Activated naive CD8-positive, alpha-beta T cell treated with anti-CD3 and anti-CD28 coated beads for 36 hours (primary cell): ENCODE measurements at places on chromosomes 6 and 20. TPM values are rescaled to one million over a fixed set of nuclear protein-coding genes. Genes with fewer than 3 reads are reported as not detected.

DNA sequence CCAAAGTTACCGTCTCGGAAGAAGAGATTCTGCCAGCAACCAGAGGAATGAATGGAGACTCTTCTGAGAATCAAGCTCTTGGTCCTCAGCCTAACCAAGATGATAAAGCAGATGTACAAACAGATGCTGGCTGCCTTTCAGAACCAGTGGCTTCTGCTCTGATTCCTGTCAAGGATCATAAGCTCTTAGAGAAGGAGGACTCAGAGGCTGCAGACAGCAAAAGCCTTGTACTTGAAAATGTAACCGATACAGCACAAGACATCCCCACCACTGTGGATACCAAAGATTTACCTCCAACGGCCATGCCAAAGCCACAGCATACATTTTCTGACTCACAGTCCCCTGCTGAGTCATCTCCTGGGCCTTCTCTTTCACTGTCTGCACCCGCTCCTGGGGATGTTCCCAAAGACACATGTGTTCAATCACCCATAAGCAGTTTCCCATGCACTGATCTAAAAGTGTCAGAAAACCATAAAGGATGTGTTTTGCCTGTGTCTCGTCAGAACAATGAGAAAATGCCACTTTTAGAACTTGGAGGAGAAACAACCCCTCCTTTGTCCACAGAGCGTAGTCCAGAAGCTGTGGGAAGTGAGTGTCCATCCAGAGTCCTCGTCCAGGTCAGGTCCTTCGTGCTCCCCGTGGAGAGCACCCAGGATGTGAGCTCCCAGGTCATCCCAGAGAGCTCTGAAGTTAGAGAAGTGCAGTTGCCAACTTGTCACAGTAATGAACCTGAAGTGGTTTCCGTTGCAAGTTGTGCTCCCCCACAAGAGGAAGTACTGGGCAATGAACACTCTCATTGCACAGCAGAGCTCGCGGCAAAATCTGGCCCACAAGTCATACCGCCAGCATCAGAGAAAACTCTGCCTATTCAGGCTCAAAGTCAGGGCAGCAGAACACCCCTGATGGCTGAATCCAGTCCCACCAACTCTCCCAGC, 109.6 kb downstream of the RTN4IP1 start:
- H3K4me1 ChIP-seq: peaks cover 72% of the 10 kb centered on the region
- no peaks in the 10 kb centered on the region for H3K27me3 ChIP-seq
- peaks cover 33% of the 10 kb centered on the region for H3K36me3 ChIP-seq
- peak overlapping the region; percentile 97 for H3K27ac ChIP-seq
- DNase-seq: peak; percentile 81

DNA sequence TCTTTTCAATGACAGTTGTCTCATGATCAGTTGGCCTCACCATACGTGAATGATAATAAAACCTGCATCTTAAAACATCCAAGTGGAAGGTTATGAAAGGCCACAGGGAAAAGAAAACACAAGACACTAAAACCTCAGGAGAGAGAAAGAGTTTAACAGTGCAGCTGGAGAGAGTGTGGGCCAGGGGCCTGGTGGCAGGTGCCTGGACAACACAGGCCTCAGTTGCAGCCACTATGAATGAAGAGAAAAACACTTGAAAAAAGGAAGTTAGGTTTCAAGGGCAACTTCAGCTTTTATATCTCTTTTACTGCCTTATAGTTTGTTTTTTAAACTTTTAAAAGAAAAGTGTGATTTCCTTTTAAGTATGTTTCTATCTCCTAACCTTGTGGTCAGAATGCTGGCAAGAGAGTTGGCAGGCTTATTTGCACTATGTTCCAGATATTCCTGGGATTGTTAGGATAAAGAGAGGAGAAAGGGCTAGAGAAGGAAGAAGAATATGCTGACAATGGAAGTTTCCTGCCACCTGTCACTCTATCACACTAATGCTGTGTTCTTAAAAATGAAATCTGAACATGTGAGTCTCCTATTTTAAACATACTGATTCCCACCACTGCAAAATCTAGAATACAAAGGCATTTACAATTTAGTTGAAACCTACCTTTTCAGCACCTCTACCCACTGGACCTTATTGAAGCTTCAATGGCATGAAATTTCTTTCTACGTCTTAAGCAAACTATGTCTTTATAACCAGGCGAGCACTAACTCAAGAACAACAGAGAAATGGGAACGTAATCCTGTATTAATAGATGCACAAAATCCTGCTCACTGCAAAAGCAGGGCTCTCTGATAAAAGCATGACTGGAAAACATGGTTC, 222.4 kb downstream of the CD83 start:
- no peak for DNase-seq
- H3K36me3 ChIP-seq: no peaks in the 10 kb centered on the region
- H3K27ac ChIP-seq: no peak overlapping the region
- no peaks in the 10 kb centered on the region for H3K27me3 ChIP-seq
- no peaks in the 10 kb centered on the region for H3K4me1 ChIP-seq

DNA sequence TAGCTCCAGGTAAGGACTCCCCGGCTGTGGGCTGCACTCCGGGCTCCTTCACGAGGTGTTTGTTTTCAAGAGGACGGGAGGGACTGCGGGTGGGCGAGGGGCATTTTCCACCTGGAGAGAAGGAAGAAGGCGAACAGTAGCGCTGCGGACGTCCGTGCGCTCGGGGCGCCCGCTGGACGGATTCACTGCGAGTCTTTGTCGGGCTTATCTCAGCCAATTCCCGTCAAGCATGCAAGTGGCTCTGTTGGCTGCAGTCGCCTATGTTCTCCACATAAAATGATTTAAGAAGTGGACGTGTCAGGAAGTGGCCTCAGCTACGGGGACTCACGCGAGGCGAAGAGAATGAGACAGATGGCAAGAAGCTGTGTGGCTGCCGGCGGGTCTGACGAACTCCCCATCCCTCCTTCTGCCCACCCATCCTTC, 332 bp downstream of the GRIK2 start:
- no peak overlapping the region for H3K4me3 ChIP-seq
- no peak for DNase-seq
- H3K27me3 ChIP-seq: peaks cover 58% of the 10 kb centered on the region
- no peaks in the 10 kb centered on the region for H3K36me3 ChIP-seq
- no peaks in the 10 kb centered on the region for H3K4me1 ChIP-seq
- H3K27ac ChIP-seq: no peak overlapping the region

GRCh38 chr6:53794720-53795339, at the start of gene LRRC1:
LRRC1 (plus strand) TSS chr6:53795005; CDS start chr6:53795257, 252 bp downstream.
- no peaks in the 10 kb centered on the region for H3K36me3 ChIP-seq
- peak within 1 kb of the TSS; percentile 96 for H3K4me3 ChIP-seq
- DNase-seq: peak; percentile 91
- peaks cover 21% of the 10 kb centered on the region for H3K4me1 ChIP-seq
- H3K27me3 ChIP-seq: peaks cover 44% of the 10 kb centered on the region
- peak within 1 kb of the TSS; percentile 83 for H3K27ac ChIP-seq

DNA sequence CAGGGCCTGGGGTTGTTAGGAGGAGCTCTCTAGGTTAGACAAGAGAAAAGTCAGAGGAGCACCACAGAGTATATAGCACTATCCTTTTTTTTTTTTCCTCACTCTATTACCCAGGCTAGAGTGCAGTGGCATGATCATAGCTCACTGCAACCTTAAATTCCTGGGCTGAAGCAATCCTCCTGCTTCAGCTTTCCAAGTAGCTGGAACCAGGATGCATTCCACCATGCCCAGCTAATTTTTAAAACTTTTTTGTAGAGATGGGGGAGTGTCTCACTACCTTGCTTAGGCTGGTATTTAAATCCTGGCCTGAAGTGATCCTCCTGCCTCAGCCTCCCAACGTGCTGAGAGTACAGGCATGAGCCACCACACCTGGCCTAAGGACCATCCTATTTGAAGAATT, 19.3 kb upstream of the AKIRIN2 start:
- H3K4me3 ChIP-seq: no peak overlapping the region
- no peak for DNase-seq
- H3K4me1 ChIP-seq: peaks cover 9% of the 10 kb centered on the region
- no peaks in the 10 kb centered on the region for H3K27me3 ChIP-seq
- no peaks in the 10 kb centered on the region for H3K36me3 ChIP-seq
- H3K27ac ChIP-seq: no peak overlapping the region

DNA sequence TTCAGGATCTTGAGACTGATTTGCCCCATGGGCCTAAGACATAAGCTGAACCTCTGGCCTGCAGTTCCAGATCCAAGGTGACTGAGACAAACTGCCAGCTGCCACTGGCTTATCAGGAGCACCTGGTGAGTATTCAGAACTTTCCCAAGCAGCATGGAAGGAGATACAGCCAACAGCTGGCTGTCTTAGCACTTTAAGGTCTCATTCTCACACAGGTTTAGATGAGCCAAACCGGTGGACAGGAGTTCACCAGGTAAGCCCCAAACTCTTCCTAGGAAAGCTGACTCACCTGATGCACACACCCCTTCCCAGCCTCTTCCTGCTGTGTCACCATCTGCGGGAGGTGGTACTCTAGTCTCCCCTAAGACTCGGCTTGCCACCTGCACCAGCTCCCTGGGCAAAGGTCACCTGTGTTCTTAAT, at the start of gene BANF2:
Gene BANF2 (plus strand): TSS at position 36 of the 421 bp plus-strand sequence. CDS start 25,060 bp downstream, outside the sequence.
- H3K27me3 ChIP-seq: no peaks in the 10 kb centered on the region
- H3K27ac ChIP-seq: no peak within 1 kb of the TSS
- H3K36me3 ChIP-seq: no peaks in the 10 kb centered on the region
- DNase-seq: no peak
- no peak within 1 kb of the TSS for H3K4me3 ChIP-seq

DNA sequence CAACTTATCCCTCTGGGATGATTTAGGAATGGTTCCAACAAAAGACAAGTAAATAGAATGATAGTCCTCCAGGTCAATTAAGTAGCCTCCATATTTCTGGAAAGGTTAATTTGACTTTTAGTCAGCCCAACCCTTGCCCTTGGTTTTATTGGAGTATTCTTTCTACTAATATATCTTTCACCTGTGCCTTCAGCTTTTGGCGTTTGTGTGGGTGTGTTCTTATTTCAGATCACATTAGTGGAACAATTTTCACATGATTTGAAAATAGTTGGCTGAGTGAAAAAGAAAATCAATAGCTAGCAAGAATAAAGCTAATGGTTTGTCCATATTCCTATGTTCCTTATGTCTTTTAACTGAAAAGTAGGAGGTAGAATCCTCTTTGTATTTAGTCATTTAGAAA, 239.6 kb upstream of the SGK1 start:
- peaks cover 4% of the 10 kb centered on the region for H3K4me1 ChIP-seq
- H3K36me3 ChIP-seq: no peaks in the 10 kb centered on the region
- no peak overlapping the region for H3K27ac ChIP-seq
- no peak for DNase-seq

- no peak overlapping the region for H3K27ac ChIP-seq
- no peaks in the 10 kb centered on the region for H3K4me1 ChIP-seq
- H3K27me3 ChIP-seq: no peaks in the 10 kb centered on the region
- DNase-seq: no peak
Measured at GRCh38 chr6:143183666-143184065, 123.0 kb downstream of the AIG1 start.

- no peak for DNase-seq
- H3K36me3 ChIP-seq: no peaks in the 10 kb centered on the region
- no peak overlapping the region for H3K4me3 ChIP-seq
Measured at GRCh38 chr20:17403461-17403860, 127.7 kb downstream of the BFSP1 start.

DNA sequence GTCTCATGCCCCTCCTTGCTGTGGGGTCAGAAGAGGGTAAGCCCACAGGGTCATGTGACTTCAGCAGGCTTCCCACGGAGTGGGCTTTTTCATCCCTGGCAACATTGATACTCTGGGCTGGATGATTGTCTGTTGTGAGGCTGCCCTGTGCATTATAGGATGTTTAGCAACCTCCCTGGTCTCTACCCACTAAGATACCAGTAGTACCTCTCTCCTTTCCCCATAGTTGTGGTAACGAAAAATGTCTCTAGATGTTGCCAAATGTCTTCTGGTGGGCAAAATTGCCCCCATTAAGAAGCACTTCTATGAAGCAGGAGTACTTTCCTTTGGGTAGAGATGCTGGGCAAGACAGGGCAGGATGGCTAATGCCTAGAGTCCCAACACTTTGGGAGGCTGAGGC, 232.5 kb upstream of the ZNF217 start:
- H3K36me3 ChIP-seq: no peaks in the 10 kb centered on the region
- H3K27ac ChIP-seq: no peak overlapping the region
- peaks cover 36% of the 10 kb centered on the region for H3K4me1 ChIP-seq
- no peaks in the 10 kb centered on the region for H3K27me3 ChIP-seq
- no peak overlapping the region for H3K4me3 ChIP-seq

The NHLRC1 gene
- total RNA-seq: 0.19 TPM

The TRIM26 gene
- total RNA-seq: 68.6 TPM

The CST7 gene
- 44.7 TPM for total RNA-seq

The GUCA1A gene
- total RNA-seq: not detected

The TMC2 gene
- total RNA-seq: not detected

The MPC1 gene
- total RNA-seq: 25.2 TPM

The CD83 gene
- 45.0 TPM for total RNA-seq
